ENCODE measurements at places on chromosomes 4 and X. TPM values are rescaled to one million over a fixed set of nuclear protein-coding genes. Genes with fewer than 3 reads are reported as not detected.

DNA sequence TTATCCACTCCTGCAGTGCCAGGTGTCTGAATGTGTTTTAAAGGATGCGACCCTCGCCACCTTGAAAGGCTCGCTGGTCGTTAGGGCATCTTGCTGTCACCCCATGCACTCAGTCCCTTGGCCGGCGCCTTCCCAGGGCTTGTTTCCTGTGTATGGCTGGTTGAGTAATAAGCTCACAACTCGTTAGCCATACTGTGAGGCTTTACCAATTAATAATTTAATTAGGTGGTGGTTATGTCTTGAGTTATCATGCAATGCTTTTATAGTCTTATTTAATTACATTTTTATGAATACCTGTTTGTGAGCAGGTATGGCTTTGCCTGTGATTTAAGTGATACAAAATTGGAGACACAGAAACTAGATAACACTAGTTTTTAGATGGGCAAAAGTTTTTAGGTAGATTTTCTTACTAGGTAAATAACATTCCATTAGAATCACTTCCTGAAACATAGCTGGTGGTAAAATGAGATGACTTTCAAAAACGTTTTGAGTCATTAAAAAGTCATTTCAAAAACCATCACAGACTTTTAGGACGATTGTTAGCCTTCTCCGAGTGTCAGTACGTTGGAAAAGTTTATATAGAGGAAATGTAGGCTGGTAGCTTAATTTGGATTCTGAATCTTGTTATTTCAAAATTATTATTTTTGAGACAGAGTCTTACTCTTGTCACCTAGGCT is 18.2 kb downstream of the PTTG2 start:
- peak; percentile 39 for DNase-seq

- DNase-seq, result no peak
Observed at GRCh38 chrX:78708816-78709215, 38.7 kb upstream of the LPAR4 start.

- DNase-seq, result no peak
Observed at GRCh38 chrX:112874614-112875013, 34.0 kb upstream of the AMOT start.

DNA sequence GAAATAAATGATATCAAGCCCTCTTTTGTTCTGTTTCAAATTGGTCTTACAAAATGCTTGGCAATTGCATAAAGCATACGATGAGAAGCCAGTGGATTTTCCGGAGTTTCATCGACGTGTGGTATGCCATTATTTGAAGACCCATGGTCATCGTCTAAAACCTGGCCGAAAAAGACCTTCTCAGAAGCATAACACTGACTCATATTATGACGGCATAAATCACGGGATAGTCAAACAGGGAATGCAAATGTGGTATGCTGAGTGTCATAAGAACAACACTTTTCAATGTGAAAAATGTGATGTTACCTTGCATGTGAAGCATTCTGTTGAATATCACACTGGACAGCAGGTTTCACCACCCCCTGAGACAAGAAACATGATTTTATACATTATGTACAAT is 695.2 kb downstream of the GRXCR1 start:
- no peak for DNase-seq

GRCh38 chr4:726235-726787 is 20.7 kb downstream of the PCGF3 start:
- DNase-seq, result no peak

Gene NEUROG2
- total RNA-seq, result 0.06 TPM
